Stimulated activated CD4-positive, alpha-beta T cell treated with anti-CD3 and anti-CD28 coated beads, Interleukin-15, amount 100 ng/mL, for 1 hour (primary cell): ENCODE measurements at places on chromosomes 6 and 20.

- DNase-seq = no peak
Observed at GRCh38 chr6:135464634-135465033, 32.9 kb downstream of the AHI1 start.

DNA sequence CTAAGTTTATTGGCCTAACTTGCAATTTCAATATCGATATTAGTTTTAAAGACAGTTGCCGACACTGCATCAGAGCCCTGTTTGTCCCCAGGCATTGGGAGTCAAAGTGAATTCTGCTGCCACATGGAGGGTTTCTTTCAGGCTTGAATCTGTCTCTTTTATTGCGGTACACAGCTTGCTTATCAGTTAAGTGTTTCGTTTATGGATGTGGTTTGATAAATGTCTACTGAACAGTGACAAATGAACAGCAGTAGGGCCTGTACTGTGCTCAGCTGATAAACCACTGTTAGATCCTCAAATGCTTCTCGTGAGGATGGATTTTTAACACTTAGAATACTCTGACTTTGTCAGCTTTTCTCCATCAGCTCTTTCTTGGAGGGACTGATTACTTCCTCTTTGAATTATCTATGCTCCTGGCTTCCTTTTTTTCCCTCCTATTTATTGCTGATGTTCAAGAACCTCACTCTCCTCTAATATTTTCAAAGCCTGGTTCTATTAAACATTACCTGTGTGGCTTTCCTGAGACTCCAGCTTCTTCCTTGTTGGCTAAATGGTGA lies 240.8 kb downstream of the PLCB1 start:
- no peak for DNase-seq

DNA sequence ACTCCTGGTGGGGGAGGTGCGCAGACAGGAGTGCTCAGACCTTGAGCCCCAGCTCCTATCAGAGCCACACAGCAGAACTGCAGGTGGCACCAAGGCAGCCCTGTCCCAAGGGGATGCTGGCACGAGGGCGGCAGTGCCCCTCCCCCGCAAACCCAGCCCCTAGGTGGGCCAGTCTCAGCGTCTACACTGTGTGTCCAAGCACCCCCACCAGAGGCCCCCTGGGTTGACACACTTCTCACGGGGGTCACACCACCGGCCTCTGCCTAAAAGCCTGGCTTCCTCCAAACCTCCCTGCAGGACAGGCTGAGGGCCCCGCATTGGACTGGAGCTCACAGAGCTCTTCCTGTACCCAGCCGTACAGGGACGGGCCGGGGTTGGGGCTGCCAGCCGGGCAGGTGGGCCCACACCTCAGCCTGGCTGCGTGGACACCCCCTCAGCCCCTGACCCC lies 8.1 kb downstream of the SLC2A4RG start:
- DNase-seq = no peak

DNA sequence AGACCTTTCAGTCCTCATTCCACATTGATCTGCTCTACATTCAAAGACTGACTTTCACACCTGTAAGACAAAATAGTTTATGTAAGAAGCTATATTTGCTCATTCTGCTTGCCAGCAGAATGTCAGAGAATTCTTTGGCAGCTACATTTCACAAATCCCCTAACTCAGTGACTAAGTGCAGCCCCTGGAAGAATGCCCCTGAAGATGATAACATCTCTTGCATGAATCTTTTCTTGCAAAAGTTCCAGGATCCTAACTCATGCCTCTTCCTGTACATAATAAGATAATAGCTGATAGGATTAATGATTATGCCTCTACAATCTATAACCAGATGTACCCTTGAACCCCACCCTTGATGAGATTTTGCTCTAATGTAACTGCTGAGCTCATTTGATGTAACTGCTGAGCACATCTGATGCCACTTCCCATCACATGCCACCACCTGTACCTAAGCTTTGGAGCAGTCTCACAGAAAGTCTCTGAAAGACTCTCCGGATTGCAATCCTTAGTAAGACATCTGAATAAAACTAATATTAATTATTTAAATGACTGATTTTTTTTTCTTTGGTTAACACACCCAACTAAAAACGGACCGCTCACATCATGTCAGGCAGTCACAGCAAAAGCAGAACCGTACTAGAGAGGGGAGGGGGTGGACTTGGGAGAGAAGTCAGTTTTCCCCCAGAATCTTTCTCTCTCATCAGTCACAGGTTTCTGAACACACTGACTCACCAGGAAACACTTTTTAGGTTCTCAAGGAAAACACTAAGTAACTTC lies 684 bp upstream of the DNAH8 start:
- no peak for DNase-seq

DNA sequence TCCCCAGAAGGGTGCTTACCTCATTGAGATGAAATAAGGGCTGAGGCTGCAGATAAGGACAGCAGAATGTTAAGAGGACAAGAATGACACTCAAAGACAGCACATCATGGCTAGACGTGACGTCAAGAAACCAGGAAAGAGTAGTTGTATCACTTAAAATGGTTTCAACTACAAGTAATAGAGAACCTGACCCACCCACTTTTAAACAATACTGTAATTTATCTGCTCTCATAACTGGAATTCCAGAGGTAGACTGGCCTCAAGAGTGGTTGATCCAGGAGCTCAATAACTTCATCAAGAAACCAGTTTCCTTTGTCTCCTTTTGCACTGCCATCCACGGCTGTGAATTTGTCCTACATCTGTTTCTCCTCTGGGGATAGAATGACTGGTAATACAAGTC lies 187.1 kb downstream of the EYA4 start:
- no peak for DNase-seq

- no peak for DNase-seq
Observed at GRCh38 chr6:75563032-75563431, 38.6 kb upstream of the SENP6 start.

DNA sequence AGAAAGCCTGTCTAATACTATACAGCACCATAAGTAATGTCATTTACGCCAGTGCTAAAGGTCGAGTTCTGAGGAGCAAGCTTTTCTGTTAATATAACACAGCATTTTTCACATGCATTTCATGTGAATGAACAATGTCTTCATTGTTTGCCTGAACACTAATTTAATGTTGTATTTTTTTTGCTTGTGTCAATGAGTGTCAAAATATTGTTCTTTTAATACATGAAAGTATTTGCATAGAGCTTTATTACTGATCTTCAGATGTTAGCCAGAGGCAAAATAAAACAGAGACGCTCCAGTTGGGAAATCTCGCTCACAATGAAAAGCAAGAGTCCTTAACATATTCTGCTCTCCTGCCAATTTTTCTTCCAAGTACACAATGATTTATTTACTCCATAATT lies 151.8 kb downstream of the FOXC1 start:
- no peak for DNase-seq

DNA sequence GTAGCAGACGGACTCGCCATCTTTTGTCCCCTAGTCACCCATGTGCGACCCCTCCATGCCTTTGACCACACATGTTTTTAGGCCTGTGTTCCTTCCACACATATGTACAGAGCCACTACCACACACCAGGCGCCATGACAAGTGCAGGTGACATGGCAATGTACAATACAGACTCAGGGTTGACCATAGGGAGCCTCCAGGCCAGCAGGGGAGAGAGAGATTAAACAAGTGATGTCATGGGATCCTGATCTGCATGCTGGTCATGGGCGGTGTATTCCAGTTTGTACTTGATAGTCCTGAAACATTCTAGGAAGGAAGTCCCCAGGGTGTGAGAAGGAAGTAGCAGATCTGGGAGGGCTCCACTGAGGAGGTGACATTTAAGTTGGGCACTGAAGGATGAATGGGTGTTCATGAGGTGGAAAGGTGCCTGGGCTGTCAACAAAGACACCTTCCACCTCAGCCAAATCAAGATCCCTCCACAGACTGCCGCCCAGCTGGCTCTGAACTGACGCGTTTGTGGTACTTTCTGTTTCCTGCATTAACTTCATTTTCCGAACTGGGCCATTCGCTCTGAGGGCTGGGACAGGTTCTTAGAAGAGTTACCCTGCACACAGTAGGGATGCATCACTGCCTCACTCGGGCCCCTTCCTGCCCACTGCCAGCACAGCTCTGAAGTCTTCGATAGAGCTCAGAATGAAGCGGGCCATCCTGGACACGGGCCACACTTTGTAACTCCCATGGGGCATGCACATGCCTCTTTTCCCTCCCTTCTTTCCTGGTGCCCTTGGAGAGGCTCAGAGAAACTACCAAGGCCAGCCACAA lies 94.0 kb downstream of the NOL4L start:
- no peak for DNase-seq

DNA sequence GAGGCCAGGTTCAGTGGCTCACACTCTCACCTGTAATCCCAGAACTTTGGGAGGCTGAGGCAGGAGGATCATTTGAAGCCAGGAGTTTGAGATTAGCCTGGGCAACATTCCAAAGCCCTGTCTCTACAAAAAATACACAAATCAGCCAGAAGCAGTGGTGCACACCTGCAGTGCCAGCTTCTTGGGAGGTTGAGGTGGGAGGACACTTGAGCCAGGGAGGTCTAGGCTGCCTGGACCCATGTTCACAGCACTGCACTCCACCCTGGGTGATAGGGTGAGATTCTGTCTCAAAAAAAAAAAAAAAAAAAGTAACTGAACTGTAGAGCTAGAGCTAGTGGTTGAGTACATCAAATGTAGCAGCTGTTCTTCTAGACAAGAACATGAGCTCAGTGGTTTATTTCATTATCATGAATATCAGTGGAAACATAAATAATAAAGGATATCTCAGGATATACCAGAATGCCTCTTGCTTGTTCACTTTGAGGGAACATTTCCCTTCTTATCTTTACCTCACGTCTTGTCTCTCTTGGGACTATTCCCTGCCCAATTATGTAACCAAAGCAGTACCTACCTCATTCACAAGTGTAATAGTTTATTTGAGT lies 17.6 kb downstream of the NANP start:
- DNase-seq = no peak

- no peak for DNase-seq
Observed at GRCh38 chr6:12504325-12504966, 212.1 kb upstream of the PHACTR1 start.

DNA sequence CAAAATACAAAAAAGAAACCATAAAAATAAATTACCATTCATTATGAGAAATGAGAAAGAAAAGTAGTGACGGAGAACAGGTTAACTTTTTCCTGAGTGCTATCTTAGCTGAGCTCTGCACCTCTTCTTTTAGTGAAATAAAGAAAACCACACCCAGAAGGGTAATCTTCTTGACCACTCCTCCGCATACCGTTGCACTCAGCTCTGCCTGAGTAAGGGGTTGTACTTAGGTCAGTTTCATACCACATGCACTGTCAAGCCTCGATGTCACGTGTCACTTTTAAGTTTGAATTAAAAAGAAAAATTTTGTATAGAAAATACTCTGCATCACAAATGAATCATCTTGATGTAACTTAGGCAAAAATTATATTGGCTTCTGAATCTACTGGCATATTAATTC lies 2.8 kb downstream of the EZR start:
- DNase-seq = no peak

- DNase-seq = peak; percentile 53
Observed at GRCh38 chr6:32933661-32934085, 7.2 kb downstream of the HLA-DMB start.

- no peak for DNase-seq
Observed at GRCh38 chr20:35121186-35121585, 25.9 kb downstream of the EDEM2 start.

GRCh38 chr6:39945626-39946025 lies 11.4 kb upstream of the MOCS1 start:
- no peak for DNase-seq

- no peak for DNase-seq
Observed at GRCh38 chr6:20946022-20946421, 411.8 kb downstream of the CDKAL1 start.

DNA sequence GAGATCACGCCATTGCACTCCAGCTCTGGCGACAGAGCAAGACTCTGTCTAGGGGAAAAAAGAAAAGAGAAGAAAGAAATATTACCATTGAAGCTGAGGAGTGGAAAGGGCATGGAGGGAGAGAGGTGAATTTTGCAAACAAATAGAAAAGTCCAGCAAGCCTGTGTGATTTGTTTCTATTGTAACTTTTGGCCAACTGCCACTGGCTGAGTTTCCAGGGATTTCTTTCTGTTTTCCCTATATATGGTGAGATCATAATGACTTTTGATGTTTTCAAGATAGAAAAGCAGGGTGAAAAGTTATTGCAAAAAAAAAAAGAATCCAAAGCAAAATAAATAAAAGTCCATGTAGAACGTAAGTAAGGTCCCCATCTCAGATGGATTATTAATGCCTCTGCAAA lies 184.2 kb upstream of the RALGAPA2 start:
- no peak for DNase-seq

- DNase-seq = no peak
Observed at GRCh38 chr6:33747823-33748222, 1.1 kb upstream of the IP6K3 start.

DNA sequence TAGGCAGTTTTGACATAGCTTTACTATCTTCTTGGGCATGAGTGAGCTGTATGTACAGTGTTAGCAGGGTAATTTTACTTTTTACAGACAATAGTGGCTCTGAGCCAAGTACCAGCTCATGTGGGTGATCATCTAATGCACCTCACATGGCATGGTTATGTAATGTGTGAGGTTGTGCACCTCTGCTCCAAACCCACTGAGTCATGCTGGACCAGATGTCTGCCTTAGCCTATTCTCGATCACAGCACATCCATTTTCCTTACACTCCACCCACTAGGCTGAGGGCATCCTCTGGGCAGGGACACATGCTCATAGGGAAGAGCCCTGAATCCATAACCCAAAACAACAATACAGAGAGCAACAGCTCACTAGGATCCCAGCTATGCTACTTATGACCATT lies 71.6 kb upstream of the FBXL4 start:
- DNase-seq = no peak

DNA sequence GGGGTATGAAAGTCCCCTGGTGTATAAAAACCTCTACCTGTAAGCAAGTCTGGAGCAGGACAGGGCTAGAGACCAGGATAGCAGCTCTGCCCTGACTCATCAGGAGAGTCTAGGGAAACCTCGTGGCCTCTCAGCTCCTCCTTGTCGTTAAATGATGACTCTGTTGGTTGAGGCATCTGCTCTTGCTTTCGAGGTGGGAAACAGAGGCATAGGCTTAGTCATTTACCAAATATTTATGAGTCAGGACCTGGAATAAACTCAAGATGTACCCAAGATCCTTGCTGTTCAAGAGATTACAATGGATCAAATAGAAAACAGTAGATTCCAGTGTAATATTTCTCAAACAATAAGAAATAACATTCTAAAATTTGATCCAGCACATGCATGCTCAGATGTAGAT lies 5.5 kb downstream of the MANBAL start:
- no peak for DNase-seq

GRCh38 chr6:52992980-52993920 lies 1.8 kb downstream of the GSTA4 start:
- DNase-seq = no peak

GRCh38 chr6:166492092-166492741 lies 94.3 kb downstream of the RAMACL start:
- no peak for DNase-seq
